ENCODE measurements at places on chromosomes 11 and 22.

DNA sequence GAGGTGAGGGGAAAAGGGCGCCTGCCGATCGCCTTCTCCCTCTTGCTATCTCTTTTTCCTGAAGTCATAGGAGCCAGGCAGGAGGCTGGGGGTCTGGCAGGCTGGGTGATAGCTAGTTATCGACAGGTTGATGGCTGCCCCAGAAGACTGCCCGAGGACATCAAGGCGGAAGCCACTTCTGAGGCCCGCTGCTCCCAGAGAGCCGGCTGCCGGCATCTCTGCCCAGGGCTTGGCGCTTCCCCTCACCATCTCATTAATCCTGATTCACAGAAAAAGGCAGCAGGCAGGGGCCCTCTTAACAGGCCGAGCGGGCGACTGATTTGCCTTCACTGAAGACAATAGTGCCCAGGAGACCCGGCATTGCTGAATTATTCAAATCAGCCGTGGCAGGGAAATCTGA is 124.2 kb downstream of the MIAT start:
- DNase-seq, result no peak

DNA sequence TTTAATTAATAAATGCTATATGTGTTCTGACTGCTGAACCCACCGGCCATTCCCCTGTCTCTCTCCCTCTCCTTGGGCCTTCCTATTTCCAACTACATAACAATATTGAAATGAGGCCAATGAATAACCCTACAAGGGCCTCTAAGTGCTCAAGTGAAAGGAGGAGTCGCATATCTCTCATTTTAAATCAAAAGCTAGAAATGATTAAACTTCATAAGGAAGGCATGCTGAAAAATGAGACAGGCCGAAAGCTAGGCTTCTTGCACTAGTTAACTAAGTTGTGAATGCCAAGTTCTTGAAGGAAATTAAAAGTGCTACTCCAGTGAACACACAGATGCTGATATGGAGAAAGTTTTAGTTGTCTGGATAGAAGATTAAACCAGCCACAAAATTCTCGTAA is 109.2 kb downstream of the TSPAN18 start:
- DNase-seq, result no peak

DNA sequence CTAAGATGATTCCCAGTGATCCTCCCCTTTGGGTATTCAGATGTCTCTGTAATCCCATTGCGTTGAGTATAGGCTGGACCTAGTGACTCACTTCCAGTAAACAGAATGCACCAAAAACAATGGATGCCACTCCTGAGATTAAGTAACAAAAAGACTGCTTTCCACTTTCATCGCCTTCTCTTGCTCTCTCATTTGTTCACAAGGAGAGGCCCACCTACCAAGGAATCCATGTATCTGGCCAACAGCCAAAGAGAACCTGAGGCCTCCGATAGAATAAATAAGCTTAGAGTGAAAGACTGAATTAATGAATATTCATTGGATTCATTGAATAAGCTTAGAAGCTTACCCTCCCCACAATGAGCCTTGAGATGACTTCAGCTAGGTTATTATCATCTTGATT is 454.6 kb downstream of the KCNA4 start:
- DNase-seq, result no peak

DNA sequence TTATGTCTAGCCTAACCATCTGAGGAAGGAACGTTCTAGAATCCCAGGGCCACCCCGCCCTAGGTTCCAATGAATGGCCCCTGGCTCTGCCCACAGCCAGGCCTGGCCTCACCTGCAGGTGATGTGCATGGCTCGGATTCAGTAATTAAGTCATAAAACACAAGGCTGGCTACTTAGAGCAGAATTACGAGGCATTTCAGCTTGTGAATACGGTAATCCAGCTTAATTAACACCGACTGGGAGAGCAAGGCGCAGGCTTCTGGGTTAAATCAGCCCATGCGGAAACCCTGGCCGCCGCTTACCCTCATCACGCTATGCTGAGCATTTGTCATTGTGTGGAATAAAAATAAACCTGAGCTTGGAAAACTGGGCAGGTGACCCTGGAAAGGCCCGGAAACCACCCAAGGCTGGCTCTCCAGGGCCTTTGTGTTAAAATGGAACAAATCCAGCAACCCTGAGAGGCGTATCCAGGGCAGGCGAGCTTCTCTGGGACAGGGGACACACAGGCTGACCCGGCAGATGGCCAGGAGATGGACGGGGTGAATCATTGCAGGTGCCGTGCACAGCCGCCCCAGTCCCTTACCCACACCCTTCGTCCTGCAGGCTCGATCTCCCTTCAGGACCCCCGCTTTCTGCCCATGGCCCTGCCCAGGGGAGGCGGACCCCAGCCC is 220.2 kb downstream of the CTTN start:
- no peak for DNase-seq

DNA sequence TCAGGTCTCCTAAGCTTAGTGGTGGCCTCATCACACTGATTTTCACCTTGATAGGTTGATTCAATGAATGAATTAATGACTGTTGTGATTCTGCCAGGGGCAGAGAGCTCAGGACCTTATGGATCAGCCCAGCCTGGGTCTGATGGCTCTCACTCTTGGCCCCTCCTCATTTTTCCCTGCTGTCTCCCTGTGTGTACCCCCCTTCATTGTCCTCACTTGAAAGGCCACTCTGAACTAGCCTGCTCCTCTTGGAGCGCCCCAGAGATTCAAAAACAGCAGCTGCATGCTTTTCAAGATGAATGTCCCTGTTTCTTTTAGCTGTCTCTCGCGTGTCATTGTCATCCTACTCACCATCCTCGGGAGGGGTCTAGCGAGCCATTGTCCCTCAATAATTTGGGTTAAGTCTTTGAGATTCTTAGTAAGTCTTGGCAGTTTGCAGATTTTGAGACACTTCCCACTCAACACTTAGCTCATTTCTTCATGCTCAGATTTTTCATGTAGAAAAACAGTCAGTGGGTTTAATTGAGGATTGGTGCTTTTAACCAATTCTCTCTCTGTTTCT is 42.5 kb upstream of the MICAL2 start:
- DNase-seq, result no peak

DNA sequence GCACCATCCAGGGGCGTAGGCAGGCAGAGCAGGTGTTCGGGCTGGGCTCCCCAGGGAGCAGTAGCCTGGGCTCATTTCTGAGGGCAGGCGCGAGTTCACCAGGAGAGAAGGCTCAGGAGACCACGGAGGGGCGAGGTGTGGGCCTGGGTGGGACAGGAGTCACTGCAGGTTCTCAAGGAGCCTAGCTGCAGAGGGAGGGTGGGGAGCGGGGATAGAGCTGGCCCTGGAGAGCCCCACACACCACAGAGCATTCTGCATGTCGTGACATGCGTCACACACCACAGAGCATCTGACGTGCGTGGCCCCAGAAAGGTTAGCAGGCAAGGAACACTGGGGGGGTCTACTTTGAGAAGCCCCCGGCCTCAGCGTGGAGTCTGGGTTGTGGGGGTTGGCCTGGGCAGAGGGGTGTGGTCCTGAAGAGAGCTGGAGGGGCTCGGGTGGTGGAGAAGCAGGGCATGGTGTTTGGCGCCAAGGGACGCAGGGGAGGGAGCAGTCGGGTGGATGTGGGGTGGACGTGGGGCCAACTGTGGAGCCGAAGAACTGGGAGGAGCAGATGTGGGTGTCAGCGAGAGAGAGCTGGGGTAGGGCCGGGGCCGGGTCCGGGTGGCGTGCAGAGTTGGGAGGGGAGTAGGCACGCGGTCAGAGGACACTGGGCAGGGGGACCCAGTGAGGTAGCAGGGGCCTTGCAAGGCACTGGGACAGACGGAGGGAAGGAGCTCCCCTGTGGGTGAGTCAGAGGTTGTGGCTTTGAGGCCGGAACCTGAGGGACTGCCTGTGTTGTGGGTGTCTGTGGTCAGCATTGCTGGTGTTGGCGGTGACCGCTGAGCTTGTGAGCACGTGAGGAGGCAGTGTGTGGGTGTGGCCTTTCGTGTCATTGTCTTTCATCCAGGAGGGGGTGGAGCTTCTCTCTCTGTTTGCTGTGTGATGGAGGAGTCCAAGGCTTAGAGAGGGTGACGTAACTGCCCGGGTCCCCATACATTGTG is 25.5 kb downstream of the CTTN start:
- peak; percentile 58 for DNase-seq

GRCh38 chr11:115126092-115126491 is 378.1 kb downstream of the CADM1 start:
- DNase-seq, result no peak

GRCh38 chr11:114816791-114817190 is 138.5 kb downstream of the NXPE2 start:
- DNase-seq, result no peak

DNA sequence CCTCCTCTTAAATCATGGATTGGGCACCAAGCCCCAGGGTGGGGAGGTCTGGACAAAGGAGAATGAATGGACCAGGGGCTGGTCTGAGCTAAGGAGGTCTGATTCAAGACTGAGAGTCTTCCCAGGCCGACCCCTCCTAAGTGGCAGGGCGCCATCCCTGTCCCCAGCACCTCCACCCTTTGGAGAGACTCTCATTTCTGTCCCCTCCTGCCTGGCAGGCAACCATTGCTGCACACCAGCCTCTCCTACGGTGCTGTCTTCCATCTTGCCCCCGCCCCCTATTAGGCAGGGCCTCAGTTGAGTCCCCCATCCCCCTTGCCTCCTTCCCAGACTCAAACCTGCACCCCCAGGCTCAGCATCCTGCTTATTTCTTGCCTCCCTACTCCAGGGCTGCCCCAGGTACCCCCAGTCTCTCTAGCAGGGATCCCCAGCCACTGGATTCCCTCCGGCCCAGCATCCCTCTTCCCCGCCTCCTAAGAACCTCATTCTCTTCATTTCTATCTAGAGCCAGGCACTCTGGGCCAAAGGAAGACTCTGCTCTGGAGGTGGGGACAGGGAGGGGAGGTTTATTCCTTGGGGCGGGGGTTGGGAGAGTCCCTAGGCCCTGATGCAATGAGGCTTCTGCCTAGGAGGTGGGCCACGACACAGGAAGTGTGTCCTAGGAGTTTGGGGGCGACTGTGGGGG is 1.7 kb upstream of the RCOR2 start:
- DNase-seq, result no peak

- DNase-seq, result no peak
Observed at GRCh38 chr22:27982106-27982505, 63.0 kb upstream of the PITPNB start.

- no peak for DNase-seq
Observed at GRCh38 chr11:68688881-68689280, 4.5 kb downstream of the GAL start.

- no peak for DNase-seq
Observed at GRCh38 chr11:15937601-15938120, 418.7 kb downstream of the SOX6 start.

GRCh38 chr11:14141676-14142075 is 179.2 kb downstream of the SPON1 start:
- DNase-seq, result no peak

DNA sequence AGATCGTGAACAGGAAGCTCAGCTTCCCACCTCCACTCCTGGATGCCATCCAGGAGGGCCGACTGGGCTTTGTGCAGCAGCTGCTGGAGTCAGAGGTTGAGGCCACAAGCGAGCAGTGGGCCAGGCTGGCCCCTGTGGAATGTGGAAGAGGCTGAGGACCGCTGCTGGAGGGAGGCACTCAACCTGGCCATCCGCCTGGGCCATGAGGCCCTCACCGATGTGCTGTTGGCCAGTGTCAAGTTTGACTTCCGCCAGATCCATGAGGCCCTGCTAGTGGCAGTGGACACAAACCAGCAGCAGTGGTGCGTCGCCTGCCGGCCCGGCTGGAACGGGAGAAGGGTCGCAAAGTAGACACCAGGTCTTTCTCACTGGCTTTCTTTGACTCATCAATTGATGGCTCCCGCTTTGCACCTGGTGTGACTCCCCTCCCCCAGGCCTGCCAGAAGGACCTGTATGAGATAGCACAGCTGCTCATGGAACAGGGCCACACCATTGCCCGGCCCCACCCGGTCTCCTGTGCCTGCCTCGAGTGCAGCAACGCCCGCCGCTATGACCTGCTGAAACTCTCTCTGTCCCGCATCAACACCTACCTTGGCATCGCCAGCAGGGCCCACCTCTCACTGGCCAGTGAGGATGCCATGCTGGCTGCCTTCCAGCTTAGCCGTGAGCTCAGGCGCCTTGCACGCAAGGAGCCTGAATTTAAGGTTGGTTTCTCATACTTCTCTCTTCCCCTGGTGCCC is 24.9 kb downstream of the ART5 start:
- no peak for DNase-seq

- DNase-seq, result no peak
Observed at GRCh38 chr11:507727-508515, 879 bp upstream of the RNH1 start.

DNA sequence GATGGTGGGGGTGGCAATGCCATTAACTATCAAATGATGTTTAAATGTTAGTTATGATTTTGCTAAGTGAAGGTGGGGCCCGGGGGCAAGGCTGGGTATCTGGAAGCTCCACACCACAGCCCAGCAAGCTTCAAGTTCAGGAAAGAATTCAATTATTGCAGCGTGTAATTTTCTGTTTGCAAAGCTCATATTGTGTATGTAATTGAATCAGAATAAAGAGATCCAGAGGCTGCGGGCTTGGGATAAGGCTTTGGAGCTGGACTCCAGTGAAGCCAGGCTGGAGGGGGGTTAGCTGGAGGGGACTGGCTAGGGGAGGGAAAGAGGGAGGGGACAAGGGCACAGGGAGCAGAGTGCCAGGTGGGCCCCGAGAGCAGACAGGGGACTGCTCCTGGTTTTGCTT is 557.1 kb upstream of the CADM1 start:
- no peak for DNase-seq

DNA sequence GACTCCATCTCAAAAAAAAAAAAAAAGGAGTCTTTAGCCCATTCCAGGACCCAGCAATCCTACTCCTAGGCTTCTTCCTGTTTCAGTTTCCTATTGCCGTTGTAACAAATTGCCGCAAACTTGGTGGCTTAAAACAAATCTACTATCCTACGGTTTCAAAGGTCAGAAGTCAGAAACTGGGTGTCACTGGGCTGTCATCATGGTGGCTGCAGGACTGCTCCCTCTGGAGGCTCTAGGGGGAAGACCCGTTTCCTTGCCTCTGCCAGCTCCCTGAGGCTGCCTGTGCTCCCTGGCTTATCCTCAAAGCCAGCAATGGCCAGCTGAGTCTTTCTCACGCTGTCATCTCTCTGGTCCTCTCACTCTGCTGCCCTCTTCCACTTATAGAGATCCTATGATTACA is 8.7 kb upstream of the DAGLA start:
- DNase-seq, result no peak

DNA sequence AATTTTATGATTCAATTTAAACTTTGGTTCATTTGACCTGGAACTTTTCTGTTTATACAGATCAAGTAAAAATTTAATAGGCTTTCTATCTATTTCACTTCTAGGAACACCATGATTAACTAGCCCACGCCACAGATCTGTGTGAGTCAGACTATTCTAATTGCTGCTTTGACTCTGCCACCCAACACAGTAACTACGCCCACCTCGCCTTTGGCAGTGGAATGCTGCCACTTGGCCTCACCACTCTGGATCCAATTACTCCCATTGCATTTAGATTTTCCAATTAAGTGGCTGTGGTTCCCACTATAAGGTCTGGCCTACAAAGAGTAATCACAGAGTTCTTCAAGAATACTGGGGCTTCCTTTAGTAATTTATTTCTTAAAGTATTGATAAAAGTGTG is 46.6 kb upstream of the LIN7C start:
- no peak for DNase-seq

DNA sequence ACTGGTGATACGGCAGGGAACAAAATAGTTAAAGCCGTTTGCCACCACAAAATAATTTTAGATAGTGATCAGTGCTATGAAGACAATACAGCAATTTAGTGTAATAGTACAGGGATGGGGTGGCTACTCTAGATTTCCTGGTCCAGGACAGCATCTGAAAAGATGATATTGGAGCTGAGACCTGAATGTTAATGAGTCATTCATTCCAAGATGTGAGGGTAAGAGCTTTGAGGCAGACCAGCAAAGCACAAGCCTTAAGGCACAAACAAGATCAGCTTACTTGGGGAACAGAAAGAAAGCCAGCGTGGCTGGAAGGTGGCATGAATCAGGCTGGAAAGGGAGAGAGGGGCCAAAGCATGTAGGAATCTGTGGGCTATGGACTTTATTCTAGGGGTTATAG is 132.3 kb downstream of the TRIM44 start:
- DNase-seq, result no peak

Data from GM12892 (cell line).